Motor neuron (in vitro differentiated cells): ENCODE measurements at places on chromosomes 2 and 18.

DNA sequence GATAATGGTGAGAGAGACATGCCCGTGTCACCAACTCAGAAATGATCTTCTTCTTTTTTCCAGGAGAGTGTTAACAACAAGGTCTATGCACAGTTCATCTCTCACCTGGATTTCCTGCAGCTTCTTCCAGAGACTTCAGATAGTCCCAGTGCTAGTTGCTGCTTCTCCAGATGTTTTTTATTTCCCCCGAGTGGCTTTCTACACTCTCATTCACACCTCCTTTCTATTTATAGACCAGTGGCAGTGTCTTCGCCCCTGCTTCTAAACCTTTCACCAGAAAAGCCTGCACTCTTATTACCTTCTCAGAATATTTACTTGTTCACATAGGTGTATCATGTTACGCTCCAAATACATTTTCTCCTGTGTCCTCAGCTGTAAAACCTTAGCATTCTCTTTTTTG lies 558.8 kb upstream of the CHAC2 start:
- no peak for ATAC-seq

DNA sequence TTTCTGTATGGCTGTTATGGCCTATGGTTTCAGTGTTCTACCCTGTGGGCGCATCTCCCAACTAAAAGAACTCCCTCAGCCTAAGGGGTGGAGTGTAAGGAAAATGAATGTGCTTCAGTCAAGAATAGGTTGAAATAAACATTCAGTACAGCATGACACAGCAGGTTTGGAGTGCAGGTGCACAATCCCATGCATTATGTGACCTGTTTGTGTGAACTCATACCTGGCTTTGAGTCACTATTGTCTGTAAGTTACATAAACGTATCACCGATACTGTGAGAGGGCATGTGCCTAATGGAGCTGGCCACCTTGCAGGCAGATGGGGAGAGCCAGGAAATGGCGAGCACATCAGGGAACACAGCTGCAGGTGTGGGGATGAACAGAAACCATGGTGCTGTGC lies 216.0 kb downstream of the DSEL start:
- no peak for ATAC-seq

- no peak for ATAC-seq
These were observed 278.3 kb downstream of the NAPG start for GRCh38 chr18:10804126-10804525.

GRCh38 chr2:60586081-60586480 lies 32.6 kb upstream of the BCL11A start:
- ATAC-seq = no peak

GRCh38 chr2:121501031-121501430 lies 29.6 kb upstream of the RNU4ATAC start:
- no peak for ATAC-seq

- no peak for ATAC-seq
These were observed 210.1 kb upstream of the STON1 start for GRCh38 chr2:48319863-48320262.

- ATAC-seq = no peak
These were observed 53.8 kb upstream of the TMEM87B start for GRCh38 chr2:112001136-112001715.

GRCh38 chr2:233351423-233351822 lies 2.9 kb upstream of the DGKD start:
- ATAC-seq = no peak

GRCh38 chr18:35511428-35511827 lies 13.7 kb upstream of the INO80C start:
- no peak for ATAC-seq

DNA sequence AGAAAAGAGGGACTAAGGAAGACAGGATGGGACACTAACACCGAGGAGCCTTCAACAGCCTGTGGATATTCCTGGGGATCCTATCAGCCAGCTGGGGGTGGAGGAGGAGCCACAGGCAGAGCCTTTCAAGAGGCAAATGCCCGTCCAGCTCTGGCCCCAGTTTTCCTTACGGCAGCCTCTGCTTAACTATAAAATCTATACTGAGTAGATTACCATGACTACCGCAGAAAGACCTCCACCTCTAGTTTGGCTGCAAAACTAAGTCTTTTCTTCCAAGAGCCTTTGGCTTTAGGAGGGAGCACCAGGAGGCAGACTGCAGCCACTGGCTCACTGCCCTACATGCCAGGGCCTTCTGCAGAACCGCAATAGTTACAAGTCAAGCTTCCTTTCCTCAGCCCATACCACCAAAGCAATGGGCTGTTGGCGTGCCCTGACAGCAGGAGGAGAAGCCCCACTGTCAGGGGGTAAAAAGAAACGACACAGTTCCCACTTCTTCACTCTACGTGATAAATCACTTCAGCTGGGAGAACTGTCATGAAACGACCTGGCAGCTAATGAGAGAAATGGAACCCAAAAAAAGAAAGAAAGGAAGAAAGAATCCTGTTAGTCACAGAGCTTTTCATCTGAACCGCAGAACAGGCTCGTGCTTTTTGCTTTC lies 25.1 kb upstream of the CREB1 start:
- ATAC-seq = no peak

- no peak for ATAC-seq
These were observed 264.9 kb downstream of the ALPK2 start for GRCh38 chr18:58363767-58364540.

GRCh38 chr18:5574843-5575242 lies 31.0 kb upstream of the EPB41L3 start:
- ATAC-seq = no peak

GRCh38 chr2:27354597-27354927 lies 2.0 kb downstream of the GTF3C2 start:
- no peak for ATAC-seq

DNA sequence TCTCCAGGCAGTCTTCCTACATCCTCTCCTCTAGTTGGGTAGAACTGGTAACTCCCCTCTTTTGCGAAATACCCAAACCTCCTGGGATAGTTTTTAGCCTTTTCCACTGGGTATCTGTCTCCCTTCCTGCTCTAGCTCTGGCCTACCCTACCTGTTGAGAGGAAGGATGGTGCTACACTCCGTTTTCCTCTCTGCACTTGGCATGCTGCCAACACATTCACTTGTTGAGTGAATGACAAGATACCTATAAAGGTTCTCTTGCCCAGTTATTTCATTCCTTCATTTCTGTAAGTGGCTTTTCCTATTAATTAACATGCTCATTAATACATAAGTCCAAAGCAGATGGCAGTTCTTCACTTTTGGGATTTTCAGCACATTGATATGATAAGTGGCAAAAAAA lies 293.8 kb downstream of the CNTNAP5 start:
- no peak for ATAC-seq

GRCh38 chr2:81858998-81859397 lies 1554.4 kb upstream of the LRRTM1 start:
- ATAC-seq = no peak

DNA sequence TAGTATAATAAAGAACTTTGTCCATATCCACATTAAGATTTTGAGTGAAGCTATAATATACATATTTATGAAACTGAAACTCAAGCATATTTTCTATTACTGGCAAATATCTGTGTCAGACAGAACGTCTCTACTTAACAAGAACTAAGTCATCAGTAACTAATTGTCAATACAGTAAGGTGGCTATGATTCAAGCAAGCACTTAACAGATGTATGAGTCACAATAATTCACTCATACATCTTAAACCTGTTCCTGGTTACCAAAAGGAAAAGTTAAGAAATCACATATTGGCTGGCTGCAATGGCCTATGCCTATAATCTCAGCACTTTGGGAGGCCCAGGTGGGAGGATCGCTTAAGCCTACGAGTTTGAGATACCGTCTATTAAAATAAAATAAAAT lies 96.0 kb downstream of the SOS1 start:
- no peak for ATAC-seq

DNA sequence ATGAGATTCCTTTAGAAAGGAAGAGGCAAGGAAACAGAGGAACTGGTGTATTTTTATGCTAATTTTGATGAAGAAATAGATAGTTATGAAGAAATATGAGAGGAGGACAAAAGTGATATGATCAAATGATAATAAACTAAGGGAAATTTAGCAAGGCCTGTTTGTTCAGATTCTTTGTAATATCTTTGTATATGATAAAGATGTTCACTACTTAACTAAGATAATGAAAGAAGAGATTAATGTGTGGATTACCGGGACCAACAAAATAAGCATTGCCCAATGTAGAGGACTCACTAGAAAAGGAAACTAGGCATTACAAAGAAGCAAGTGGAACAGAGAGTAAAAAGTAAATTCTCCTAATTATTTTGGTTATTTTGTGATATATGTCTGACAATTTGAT lies 99.0 kb upstream of the FIGN start:
- ATAC-seq = no peak

DNA sequence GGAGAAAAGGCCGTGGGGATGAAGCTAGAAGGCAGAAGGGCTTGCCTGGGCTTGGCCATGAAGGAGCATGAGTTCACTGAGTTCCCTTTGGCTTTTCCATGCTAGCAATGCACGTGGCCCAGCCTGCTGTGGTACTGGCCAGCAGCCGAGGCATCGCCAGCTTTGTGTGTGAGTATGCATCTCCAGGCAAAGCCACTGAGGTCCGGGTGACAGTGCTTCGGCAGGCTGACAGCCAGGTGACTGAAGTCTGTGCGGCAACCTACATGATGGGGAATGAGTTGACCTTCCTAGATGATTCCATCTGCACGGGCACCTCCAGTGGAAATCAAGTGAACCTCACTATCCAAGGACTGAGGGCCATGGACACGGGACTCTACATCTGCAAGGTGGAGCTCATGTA lies 2.9 kb downstream of the CTLA4 start:
- no peak for ATAC-seq

- ATAC-seq = no peak
These were observed 352.1 kb downstream of the RBM43 start for GRCh38 chr2:150909613-150910012.

DNA sequence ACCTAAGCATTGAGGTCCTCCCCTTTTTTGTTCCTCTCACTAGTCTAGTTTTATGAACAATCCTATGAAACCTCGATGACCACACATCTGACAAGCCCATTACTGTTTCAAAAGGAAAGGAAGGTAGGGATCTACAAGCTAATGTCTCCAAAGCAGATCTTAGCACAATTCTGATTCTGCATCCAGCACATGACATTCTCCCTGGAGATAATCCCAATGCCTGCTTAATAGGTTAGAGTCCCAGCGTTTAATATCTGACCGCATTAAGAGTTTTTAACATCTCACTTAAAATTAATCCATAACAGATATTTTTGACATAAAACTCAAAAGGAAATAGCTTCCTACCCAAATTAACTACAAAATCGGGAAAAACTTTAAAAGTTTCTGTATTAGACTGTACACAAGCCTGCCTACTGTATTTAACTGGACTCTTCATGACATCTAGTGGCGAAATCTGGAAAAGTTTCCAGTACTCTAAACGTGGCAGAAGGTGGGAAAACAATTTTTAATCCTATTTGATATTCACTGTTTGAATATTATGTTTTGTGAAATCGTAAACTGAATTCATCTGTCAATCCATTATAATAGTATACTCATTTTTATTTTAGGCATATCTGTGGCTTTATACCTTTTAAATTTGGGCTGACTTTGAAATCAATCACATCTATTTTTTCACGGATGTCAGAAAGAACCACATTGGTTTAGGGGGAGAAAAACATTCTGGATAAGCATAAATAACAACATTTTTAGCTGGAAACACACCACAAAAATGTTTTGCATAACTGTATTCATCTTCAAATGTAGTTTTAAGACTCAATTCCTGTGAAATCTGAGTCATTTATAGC lies 62.4 kb downstream of the TXNL1 start:
- peak; percentile 72 for ATAC-seq

GRCh38 chr18:46562674-46563192 lies 94.3 kb downstream of the LOXHD1 start:
- no peak for ATAC-seq

- no peak for ATAC-seq
These were observed 158.7 kb downstream of the CLIP4 start for GRCh38 chr2:29273685-29274611.

DNA sequence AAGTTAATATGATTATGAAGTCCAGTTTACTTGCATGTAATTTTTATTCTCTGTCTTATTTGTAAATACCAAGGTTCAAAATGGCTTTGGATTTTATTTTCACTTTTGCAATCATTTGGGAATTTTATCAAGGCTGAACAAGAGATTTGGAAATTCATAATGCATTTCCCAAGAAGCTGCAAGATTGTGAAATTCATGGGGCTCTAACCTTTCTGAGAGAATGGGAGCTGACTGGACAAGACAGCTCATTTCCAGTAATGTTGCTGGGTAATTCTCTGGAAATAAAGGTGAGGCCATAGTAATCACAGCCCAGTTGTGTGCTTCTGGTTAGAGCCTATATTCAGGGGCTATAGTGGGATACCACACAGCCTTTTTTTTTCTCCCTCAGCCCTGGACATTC lies 21.5 kb upstream of the NABP1 start:
- no peak for ATAC-seq

DNA sequence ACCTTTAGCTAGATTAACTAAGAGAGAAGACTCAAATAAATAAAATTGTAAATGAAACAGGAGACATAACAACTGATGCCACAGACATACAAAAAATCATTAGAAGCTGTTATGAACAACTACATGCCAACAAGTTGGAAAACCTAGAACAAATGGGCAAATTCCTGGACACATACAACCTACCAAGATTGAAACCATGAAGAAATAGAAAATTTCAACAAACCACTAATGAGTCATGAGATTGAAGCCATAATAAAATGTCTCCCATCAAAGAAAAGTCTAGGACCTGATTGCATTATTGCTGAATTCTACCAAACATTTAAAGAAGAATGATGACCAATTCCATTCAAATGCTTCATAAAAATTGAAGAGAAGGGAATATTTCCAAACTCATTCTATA lies 54.3 kb downstream of the ST3GAL5 start:
- ATAC-seq = no peak

GRCh38 chr2:128274218-128274617 lies 44.5 kb downstream of the HS6ST1 start:
- no peak for ATAC-seq

- ATAC-seq = no peak
These were observed 137.0 kb upstream of the NCKAP5 start for GRCh38 chr2:133705287-133705686.

DNA sequence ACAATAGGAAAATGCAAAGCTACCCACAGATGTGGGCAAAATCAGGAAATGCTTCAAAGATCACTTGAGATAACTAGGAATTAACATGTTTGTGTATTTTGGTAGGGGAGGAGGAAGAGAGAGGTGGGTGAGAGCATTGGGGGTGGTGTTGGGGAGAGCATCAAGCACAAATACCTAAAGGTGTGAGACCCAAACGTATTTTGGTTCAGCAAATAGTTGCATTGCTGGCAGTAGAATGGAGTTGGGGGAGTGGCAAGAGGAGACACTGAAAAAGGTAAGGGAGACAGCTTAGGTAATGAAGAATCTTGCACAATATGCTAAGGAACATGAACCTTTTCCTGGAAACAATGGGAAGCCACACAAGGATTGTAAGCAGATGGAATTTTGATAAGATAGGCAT lies 1.5 kb upstream of the PELI1 start:
- no peak for ATAC-seq

GRCh38 chr2:187775196-187775595 lies 221.0 kb upstream of the TFPI start:
- no peak for ATAC-seq

- ATAC-seq = no peak
These were observed 94.7 kb upstream of the SLC8A1 start for GRCh38 chr2:40546439-40547191.

GRCh38 chr2:44560352-44560751 lies 198.6 kb downstream of the CAMKMT start:
- ATAC-seq = no peak

- ATAC-seq = no peak
These were observed 75.6 kb downstream of the KIAA2012 start for GRCh38 chr2:202148515-202149154.
